ENCODE measurements at places on chromosomes 2 and 18.

DNA sequence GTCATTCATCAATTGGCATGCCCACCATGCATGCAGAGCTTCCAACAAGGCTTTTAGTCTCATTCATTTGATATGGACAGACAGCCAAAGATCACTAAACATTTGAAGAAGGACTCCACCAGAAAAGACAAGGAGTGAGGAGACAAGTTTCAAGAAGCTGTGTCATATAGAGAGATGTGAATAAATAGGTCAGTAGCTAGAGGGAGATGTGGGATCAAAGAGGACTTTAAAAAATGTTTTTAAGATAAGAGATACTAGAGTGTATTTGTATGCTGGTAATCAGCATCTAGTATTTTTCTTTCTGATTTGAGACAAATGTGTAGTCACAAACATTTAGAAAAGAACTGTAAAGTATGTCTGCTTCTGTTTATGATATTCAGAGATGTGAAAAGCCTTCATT is 48.5 kb downstream of the ANTXR1 start:
- DNase-seq = no peak

DNA sequence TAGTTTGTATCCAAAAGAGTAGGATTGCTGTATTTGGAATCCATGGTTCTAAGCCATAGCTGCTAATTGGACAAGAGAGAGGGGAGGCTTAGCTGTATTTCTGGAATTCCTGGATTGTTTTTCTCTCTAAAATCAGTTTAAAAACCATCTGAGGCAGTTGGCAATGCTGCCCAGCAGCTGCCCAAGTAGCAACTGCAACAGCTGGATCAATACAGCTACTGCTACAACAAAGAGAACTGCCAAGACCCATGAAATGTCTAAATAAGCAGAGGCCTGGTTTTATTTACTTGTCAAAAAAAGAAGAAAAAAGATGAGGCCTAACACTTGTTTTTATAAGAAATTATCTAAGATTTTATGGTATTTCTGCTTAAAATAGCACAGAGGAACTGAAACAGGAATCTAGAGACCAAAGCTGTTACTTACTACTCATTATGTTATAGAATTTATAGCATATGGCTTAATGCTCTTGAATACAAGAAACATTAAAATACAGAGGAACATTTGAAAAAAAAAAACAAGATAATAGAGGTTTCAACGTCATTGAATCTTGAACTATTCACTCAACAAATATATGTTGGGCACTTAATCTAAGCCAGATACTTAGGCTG is 39.1 kb downstream of the TMEFF2 start:
- no peak for DNase-seq

DNA sequence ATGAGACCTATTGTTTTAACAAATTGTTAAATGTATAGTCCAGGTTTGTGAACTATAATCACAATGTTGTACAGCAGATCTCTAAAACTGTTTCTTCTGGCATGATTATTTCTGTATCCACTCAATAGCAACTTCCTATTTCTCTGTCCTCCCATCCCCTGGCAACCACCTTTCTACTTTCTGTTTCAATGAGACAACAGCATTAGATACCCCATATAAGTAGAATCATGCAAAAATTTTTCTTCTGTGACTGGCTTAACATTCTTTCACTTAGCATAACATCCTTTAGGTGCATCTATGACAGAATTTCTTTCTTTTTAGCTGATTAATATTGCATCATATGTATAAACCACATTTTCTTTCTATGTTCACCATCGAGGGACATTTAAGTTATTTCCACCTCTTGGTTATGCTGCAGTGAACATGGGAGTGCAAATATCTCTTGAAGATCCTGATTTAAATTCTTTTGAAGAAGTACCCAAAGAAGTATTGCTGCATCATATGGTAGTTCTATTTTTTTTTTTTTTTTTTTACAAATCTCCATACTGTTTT is 713.5 kb downstream of the LRP1B start:
- DNase-seq = no peak

- DNase-seq = no peak
Measured at GRCh38 chr2:74843433-74843832, 9.5 kb downstream of the HK2 start.

Measured in activated CD4-positive, alpha-beta T cell treated with anti-CD3 and anti-CD28 coated beads for 24 hours (primary cell).